Neural crest cell (in vitro differentiated cells): ENCODE measurements at places on chromosomes 7 and 10.

DNA sequence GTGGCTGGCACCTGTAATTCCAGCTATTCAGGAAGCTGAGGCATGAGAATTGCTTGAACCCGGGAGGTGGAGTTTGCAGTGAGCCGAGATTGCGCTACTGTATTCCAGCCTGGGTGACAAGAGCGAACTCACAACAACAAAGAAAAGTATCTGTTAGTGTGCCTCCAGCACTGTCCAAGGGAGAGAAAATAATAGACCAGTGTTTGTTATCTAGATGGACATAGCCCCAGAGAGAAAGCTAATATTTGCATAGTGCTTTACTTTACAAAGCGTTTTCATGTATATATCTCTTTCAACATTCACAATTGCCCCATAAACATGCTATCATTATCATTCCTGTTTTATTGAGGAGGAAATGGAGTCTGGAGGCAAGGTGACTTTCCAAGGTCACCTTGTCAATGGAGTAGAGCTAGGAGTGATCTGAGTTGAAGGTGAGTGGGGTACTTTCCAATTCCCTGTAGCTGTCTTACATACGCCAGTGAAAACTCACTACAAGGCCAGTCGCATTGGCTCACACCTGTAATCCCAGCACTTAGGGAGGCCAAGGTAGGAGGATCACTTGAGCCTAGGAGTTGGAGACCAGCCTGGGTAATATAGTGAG lies 49.7 kb upstream of the KIF5B start:
- no peak for DNase-seq

- no peak for DNase-seq
These were observed 95.2 kb upstream of the TMEM26 start for GRCh38 chr10:61548364-61548763.

GRCh38 chr7:50854831-50855230 lies 72.1 kb upstream of the GRB10 start:
- DNase-seq: no peak

- no peak for DNase-seq
These were observed 46.4 kb downstream of the ABCB5 start for GRCh38 chr7:20661884-20662283.

GRCh38 chr10:77251297-77252013 lies 386.2 kb downstream of the KCNMA1 start:
- DNase-seq: peak; percentile 26

DNA sequence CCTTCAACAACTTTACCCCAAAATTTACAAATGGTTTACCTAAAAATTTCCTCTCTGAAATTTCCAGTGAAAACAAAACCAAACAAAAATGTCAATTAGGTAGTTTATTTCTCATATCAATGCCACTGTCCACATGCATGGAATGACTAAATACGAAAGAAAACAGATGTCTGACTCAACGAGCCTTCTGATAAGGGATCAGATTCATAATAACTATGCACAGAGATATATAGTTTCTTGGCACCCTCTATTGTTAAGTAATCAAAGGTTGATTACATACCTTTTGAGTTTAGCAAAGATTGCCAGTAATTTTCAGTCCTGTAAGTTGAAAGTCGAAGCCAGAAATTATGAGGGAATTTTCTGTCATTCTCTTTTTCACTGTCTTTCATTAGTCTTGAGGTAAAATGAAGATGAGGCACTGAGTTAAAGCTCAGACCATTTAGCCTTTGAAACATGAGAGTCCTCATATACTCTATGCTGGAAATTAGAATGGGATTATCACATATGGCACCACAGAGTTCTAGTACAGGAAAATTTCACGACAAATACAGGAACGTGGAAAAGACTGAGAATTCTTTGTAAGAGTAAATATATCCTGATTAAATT lies 519.1 kb upstream of the ANKRD30A start:
- DNase-seq: no peak

DNA sequence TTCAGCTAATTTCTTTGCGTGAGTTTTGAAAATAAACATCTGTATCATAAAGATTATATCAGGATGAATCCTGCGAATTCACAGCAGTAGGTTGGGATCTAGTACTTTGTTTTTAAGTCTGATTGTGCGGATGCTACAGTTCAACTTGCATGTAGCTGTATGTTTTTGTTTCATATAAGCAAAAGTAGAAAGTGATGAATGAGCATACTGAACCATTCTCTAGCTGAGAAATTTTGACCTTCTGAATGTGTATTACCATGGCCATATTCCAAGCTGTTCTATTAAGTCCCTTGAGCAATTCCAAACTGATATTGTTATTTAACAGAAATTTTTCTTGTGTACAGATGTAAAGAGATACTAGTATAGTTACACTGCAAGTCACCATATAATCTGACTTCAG lies 358.8 kb upstream of the MEOX2 start:
- no peak for DNase-seq

- DNase-seq: no peak
These were observed 74.3 kb downstream of the NKX6-2 start for GRCh38 chr10:132711613-132712121.
